Mesothelial cell of epicardium (in vitro differentiated cells): ENCODE measurements at places on chromosomes 1 and 21. TPM values are rescaled to one million over a fixed set of nuclear protein-coding genes. Genes with fewer than 3 reads are reported as not detected.

- no peaks in the 10 kb centered on the region for H3K36me3 ChIP-seq
- no peak for DNase-seq
- H3K27me3 ChIP-seq, result peaks cover 79% of the 10 kb centered on the region
- H3K4me3 ChIP-seq, result peak overlapping the region; percentile 74
- H3K4me1 ChIP-seq, result peaks cover 18% of the 10 kb centered on the region
- H3K27ac ChIP-seq, result no peak overlapping the region
Measured at GRCh38 chr1:47998396-47998990, 1.3 kb upstream of the TRABD2B start.

DNA sequence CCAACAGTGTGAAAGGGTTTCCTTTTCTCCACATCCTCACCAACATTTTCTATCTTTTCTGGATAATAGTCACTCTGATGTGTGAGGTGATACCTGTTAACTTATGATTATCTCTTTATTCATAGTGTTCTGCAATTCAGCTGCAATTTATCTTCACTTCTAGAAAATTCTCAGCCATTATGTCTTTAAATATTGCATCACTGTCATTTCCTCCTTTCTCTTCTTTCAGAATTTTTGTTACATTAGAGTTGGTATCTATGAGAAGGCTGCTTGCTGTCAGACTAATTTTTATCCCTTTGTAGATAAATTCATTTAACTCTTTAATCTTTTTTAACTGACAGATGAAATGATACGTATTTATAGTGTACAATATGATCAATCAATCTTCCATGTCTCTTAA is 30.5 kb upstream of the ATF3 start:
- DNase-seq, result no peak
- no peak overlapping the region for H3K27ac ChIP-seq
- no peaks in the 10 kb centered on the region for H3K27me3 ChIP-seq
- no peak overlapping the region for H3K4me3 ChIP-seq
- H3K4me1 ChIP-seq, result no peaks in the 10 kb centered on the region
- peaks cover 5% of the 10 kb centered on the region for H3K36me3 ChIP-seq

GRCh38 chr1:202802998-202803932 is 5.0 kb downstream of the KDM5B start:
- H3K4me1 ChIP-seq, result peaks cover 44% of the 10 kb centered on the region
- peaks cover 8% of the 10 kb centered on the region for H3K36me3 ChIP-seq
- H3K27me3 ChIP-seq, result no peaks in the 10 kb centered on the region
- DNase-seq, result no peak

PER3 gene
- total RNA-seq, result 11.1 to 11.5 TPM (median 11.1 TPM) in 3 replicates

TNFSF18 gene
- 3.3 to 4.6 TPM (median 3.7 TPM) in 3 replicates for total RNA-seq

RNU1-3 gene
- 3,774 to 3,945 TPM (median 3,937 TPM) in 3 replicates for total RNA-seq

- no peaks in the 10 kb centered on the region for H3K4me1 ChIP-seq
- H3K4me3 ChIP-seq, result no peak overlapping the region
- no peaks in the 10 kb centered on the region for H3K27me3 ChIP-seq
- no peak overlapping the region for H3K27ac ChIP-seq
Measured at GRCh38 chr1:240878631-240879030, 266.7 kb upstream of the GREM2 start.

- H3K4me1 ChIP-seq, result no peaks in the 10 kb centered on the region
- peaks cover 2% of the 10 kb centered on the region for H3K36me3 ChIP-seq
- H3K4me3 ChIP-seq, result no peak overlapping the region
- no peaks in the 10 kb centered on the region for H3K27me3 ChIP-seq
Measured at GRCh38 chr1:188270497-188270896, 1441.7 kb downstream of the PLA2G4A start.

OR2L2 gene
- total RNA-seq, result 0.22 to 0.31 TPM (median 0.23 TPM) in 3 replicates

SERTAD4 gene
- 7.4 to 8.2 TPM (median 8.1 TPM) in 3 replicates for total RNA-seq

CYP2J2 gene
- total RNA-seq, result 2.8 to 3.1 TPM (median 2.9 TPM) in 3 replicates

HES5 gene
- not detected in 3 replicates for total RNA-seq

DNA sequence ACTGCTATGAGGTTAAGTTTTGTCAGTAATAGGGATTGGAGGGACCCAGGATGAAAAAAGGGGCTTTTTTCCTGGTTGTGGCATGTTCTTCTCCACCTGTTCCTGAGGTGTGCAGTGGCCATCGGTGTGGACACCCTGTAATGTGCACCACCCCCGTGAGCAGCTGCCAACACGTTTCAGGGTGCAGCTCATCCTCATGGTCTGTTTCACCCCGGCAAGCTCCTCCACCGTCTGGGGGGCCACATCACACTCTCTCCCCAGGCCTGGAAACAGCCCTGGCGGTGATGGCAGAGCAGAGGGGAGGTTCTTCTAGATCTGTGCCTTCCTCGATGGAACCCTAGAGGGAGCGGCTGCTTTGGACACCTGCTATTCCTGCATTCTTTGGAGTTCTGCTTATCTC is 435.4 kb downstream of the MATN1 start:
- peaks cover 23% of the 10 kb centered on the region for H3K4me1 ChIP-seq
- no peak overlapping the region for H3K4me3 ChIP-seq
- DNase-seq, result no peak
- H3K27ac ChIP-seq, result no peak overlapping the region
- H3K27me3 ChIP-seq, result peaks cover 46% of the 10 kb centered on the region

GRCh38 chr1:47781171-47781959 is 215.8 kb downstream of the TRABD2B start:
- no peak for DNase-seq
- no peaks in the 10 kb centered on the region for H3K4me1 ChIP-seq
- H3K27me3 ChIP-seq, result peaks cover 14% of the 10 kb centered on the region
- H3K4me3 ChIP-seq, result no peak overlapping the region
- H3K36me3 ChIP-seq, result no peaks in the 10 kb centered on the region

- H3K4me3 ChIP-seq, result no peak overlapping the region
- DNase-seq, result no peak
- H3K27me3 ChIP-seq, result peaks cover 8% of the 10 kb centered on the region
- H3K27ac ChIP-seq, result no peak overlapping the region
- H3K4me1 ChIP-seq, result no peaks in the 10 kb centered on the region
Measured at GRCh38 chr1:106889059-106889458, 167.4 kb upstream of the PRMT6 start.

SLC1A7 gene
- 0.09 TPM in 1 of 3 replicates, not detected in the others for total RNA-seq

DNA sequence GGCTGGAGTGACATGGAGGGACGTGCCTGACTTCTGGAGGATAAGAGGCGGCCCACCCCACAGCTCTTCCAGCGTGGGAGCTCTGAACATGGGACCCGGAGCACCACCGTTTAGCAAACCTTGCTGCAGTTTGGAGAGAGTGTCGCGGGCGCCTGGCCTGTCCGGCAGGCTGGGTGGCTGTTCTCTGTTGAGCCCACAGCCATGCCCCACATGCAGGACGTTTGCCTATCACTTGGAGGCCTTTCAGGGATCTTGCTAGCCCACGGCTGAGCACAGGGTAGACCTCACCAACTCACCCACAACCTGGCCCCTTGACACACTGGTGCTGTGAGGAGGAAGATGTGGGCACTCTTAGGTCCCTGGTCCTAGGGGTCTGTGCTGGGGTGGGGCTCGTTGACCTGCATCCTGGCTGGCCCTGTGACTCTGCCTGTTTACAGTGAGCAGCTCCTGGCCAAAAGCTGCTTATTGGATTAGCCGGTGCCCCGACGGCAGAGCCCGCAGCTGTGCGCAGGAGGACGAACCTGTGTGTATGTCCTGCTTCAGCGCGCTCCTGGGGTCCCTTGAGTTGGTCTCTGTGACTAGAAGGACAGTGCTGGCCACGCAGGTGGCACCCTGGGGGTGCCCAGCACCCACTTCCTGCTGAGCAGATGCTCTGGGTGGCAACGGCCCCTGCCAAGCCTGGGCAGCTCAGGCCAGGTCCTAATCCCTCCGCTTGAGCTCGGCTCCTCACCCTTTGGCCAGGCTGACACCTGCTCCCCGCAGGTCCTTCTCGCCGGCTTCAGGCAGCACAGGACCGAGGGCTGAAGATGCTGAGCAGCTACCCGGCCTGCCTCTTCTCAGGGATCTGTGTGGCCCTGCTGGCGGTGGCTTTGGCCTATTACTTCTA is 72.4 kb upstream of the TRAPPC10 start:
- H3K27me3 ChIP-seq, result no peaks in the 10 kb centered on the region
- no peak overlapping the region for H3K4me3 ChIP-seq
- peaks cover 11% of the 10 kb centered on the region for H3K4me1 ChIP-seq

CHTOP gene
- total RNA-seq, result 108 to 114 TPM (median 111 TPM) in 3 replicates

DNA sequence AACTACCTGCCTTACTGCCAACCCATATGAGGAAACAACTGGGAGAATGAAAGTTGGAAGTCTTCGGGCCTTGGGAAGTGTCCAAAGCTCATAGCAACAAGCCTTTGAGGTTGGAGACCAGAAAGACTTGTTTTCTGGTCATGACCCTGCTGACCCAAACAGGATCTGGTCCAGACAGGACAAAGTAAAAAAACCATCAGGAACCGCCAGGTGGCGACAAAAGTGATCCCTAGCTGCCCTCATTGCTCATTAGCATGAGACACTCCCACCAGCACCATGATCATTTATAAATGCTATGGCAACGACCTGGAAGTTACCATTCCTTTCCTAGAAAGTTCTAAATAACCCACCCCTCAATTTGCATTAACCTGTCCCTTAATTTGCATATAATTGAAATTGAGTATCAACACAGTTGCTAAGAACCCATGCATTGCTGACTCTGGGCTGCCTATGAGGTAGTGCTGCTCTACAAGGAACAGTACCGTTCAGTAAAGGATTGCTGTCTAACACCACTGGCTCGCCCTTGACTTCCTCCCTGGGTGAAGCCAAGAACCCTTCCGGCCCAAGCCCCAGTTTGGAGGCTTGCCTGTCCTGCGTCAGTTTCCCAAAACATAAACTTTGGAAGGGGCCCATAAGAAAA is 89.0 kb downstream of the URB2 start:
- peak overlapping the region; percentile 52 for H3K27ac ChIP-seq
- no peak overlapping the region for H3K4me3 ChIP-seq
- no peak for DNase-seq
- H3K36me3 ChIP-seq, result no peaks in the 10 kb centered on the region

GRCh38 chr1:161106431-161106830 is 8.3 kb downstream of the KLHDC9 start:
- no peak overlapping the region for H3K4me3 ChIP-seq
- DNase-seq, result no peak
- H3K27ac ChIP-seq, result no peak overlapping the region
- no peaks in the 10 kb centered on the region for H3K4me1 ChIP-seq
- H3K27me3 ChIP-seq, result no peaks in the 10 kb centered on the region

GRCh38 chr1:5859766-5860165 is 132.5 kb downstream of the NPHP4 start:
- no peak overlapping the region for H3K4me3 ChIP-seq
- no peak for DNase-seq
- H3K27me3 ChIP-seq, result no peaks in the 10 kb centered on the region

DNA sequence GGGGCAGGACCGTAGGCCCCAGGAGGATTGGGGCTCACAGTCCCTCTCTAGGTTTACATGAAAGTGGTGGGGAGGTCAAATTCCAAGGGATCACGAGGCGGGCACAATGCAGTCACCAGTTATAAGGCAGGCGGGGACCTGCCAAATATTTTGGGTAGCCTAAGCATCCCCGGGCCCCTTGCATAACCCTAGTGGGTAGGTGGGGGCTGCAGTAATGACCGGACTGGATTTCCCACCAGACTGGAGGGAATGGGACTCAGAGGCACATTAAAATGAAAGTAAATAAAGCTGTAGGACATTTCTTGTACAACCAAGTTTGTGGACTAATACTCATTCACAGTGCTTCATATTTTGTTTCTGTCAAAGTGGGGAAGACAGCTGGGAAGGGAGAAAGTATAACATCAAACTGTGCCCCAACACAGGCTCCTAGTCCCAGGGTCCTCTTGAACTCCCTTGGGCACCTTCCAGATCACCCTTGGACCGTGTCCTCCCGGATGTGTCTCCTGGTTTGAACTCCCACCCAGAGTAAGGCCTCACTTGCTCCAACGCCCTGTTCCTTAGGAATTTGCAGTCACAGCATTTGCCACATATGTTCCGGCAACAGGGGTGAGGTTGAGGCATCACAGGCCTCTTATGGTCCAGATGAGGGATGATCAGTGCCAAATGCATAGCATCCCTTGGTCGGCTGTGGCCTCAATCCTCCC is 28.4 kb upstream of the KIAA0040 start:
- H3K36me3 ChIP-seq, result no peaks in the 10 kb centered on the region
- no peak for DNase-seq
- H3K27ac ChIP-seq, result no peak overlapping the region
- H3K27me3 ChIP-seq, result no peaks in the 10 kb centered on the region
- no peak overlapping the region for H3K4me3 ChIP-seq

GRCh38 chr1:78831731-78832360 is 174.7 kb downstream of the ADGRL4 start:
- DNase-seq, result no peak
- no peaks in the 10 kb centered on the region for H3K36me3 ChIP-seq
- H3K4me3 ChIP-seq, result no peak overlapping the region
- peaks cover 9% of the 10 kb centered on the region for H3K4me1 ChIP-seq

VPS26C gene
- 37.6 to 45.0 TPM (median 42.4 TPM) in 3 replicates for total RNA-seq

BLZF1 gene
- 19.1 to 21.5 TPM (median 21.5 TPM) in 3 replicates for total RNA-seq

GRCh38 chr1:183247066-183247465 is 61.0 kb downstream of the LAMC2 start:
- DNase-seq, result no peak
- no peaks in the 10 kb centered on the region for H3K4me1 ChIP-seq
- H3K27ac ChIP-seq, result no peak overlapping the region
- H3K4me3 ChIP-seq, result no peak overlapping the region
- no peaks in the 10 kb centered on the region for H3K27me3 ChIP-seq

DNA sequence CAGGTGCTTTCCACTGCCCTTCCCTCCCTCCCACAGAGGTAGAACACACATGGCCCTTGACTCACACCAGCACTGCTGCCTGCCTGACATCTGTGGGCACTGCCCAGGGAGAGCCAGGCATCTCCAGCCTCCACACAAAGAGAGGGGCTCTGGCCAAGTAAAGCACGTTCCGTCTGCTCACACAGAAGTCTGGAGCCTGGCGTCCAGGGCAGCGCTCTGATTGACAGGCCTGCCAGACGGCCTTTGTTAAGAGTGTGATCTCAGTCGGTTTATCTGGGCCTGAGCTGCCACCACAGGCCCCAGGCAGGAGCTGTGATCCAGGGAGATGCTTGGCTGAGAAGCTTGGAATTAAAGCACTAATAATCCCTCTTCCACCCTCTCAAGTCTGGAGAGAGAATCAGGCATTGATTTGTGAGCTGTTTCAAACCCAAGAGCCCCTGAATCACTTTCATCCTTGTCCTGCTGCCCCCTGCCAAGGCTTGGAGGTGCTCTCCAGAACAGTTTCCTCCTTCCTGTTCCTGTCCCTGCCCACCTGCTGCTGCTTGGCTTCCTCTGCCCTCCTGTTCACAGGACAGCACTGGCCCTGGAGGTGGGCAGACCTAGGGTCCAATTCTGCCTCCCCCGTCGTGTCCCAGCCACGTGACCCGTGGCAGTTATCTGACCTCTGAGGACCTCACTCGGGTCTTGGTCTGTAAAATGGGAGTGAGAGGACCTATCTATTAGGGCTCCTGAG is 3.7 kb downstream of the DMRTB1 start:
- H3K4me3 ChIP-seq, result no peak overlapping the region
- H3K4me1 ChIP-seq, result no peaks in the 10 kb centered on the region
- H3K27ac ChIP-seq, result no peak overlapping the region
- H3K27me3 ChIP-seq, result no peaks in the 10 kb centered on the region
- no peaks in the 10 kb centered on the region for H3K36me3 ChIP-seq

C21orf91 gene
- 26.7 to 28.3 TPM (median 26.7 TPM) in 3 replicates for total RNA-seq

GRCh38 chr21:34984356-34985058 is 64.6 kb downstream of the RUNX1 start:
- H3K4me1 ChIP-seq, result peaks cover 11% of the 10 kb centered on the region
- no peaks in the 10 kb centered on the region for H3K36me3 ChIP-seq
- no peak overlapping the region for H3K27ac ChIP-seq
- peaks cover 21% of the 10 kb centered on the region for H3K27me3 ChIP-seq
- no peak for DNase-seq

- DNase-seq, result no peak
- no peak overlapping the region for H3K27ac ChIP-seq
- no peaks in the 10 kb centered on the region for H3K27me3 ChIP-seq
- no peaks in the 10 kb centered on the region for H3K4me1 ChIP-seq
- H3K4me3 ChIP-seq, result no peak overlapping the region
Measured at GRCh38 chr1:215905493-215906115, 338.5 kb downstream of the KCTD3 start.
